ENCODE measurements at places on chromosomes 1 and 21. TPM values are rescaled to one million over a fixed set of nuclear protein-coding genes. Genes with fewer than 3 reads are reported as not detected.
A peak's percentile ranks its signal among the peaks of the same experiment; 100 is the strongest.

GRCh38 chr1:32798191-32798590 lies 19.0 kb downstream of the YARS1 start:
- H3K27me3 ChIP-seq: no peaks in the 10 kb centered on the region
- no peaks in the 10 kb centered on the region for H3K36me3 ChIP-seq
- no peaks in the 10 kb centered on the region for H3K4me1 ChIP-seq

GRCh38 chr1:183590244-183591191 lies at the start of gene NCF2:
Gene NCF2, minus strand, starts transcription at chr1:183590459. Its CDS starts 130 bp downstream, at chr1:183590329.
- no peak within 1 kb of the TSS for H3K27ac ChIP-seq
- no peak for DNase-seq
- H3K27me3 ChIP-seq: no peaks in the 10 kb centered on the region
- H3K4me3 ChIP-seq: no peak within 1 kb of the TSS
- no peaks in the 10 kb centered on the region for H3K4me1 ChIP-seq

- no peak overlapping the region for H3K27ac ChIP-seq
- H3K36me3 ChIP-seq: no peaks in the 10 kb centered on the region
- no peak for DNase-seq
- no peaks in the 10 kb centered on the region for H3K4me1 ChIP-seq
- no peaks in the 10 kb centered on the region for H3K27me3 ChIP-seq
These were observed 106.7 kb downstream of the CAMTA1 start for GRCh38 chr1:6891781-6892579.

The SH3BP5L gene
- total RNA-seq: 24.9 TPM

The BMP8A gene
- total RNA-seq: 1.2 TPM

The SYT2 gene
- 0.19 TPM for total RNA-seq

GRCh38 chr1:210597555-210598134 lies 268.9 kb downstream of the HHAT start:
- DNase-seq: no peak
- no peak overlapping the region for H3K4me3 ChIP-seq
- no peaks in the 10 kb centered on the region for H3K4me1 ChIP-seq

DNA sequence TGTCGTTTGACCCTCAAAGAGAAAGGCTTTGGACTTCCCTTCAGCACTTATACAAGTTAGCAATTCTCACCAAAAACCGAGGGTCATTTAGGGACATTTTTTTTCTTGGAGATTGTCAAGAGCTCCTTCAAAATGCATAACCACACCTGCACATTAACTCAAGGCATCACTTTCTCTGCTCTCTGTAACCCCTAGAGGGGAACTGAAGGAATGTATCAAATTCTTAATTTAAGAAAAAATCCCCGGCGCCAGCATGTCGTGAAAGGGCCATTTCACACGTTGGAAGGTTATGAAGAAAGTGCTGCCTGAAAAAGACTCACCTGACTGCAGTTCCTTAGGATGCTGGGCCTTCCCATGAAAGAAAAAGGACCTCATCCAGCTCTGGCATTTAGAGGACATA lies 131.6 kb upstream of the ZC3H12A start:
- no peaks in the 10 kb centered on the region for H3K4me1 ChIP-seq
- DNase-seq: no peak
- H3K27me3 ChIP-seq: no peaks in the 10 kb centered on the region

DNA sequence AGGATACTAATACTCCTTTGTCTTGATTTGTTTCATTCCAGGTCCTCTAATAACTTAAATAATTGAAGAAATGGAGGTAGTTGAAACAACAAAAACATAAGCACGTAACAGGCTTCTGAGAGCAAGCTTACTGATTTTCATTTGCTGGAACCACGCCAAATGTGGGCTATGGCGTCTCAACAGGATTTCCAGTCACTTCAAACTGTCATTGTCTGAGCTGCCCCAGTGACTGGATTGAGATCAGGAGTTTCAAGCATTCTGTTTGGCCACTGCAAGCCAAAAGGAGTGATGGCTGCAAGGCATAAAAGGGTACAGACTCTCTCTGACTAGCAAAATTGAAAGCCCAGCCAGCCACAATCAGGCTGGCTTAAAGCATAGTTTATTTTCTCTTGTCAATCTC lies 289.9 kb downstream of the DPYD start:
- peak; percentile 4 for DNase-seq
- H3K36me3 ChIP-seq: no peaks in the 10 kb centered on the region
- no peak overlapping the region for H3K27ac ChIP-seq
- H3K27me3 ChIP-seq: no peaks in the 10 kb centered on the region
- no peaks in the 10 kb centered on the region for H3K4me1 ChIP-seq
- H3K4me3 ChIP-seq: no peak overlapping the region

- H3K27ac ChIP-seq: no peak overlapping the region
- H3K36me3 ChIP-seq: no peaks in the 10 kb centered on the region
- no peak for DNase-seq
- no peaks in the 10 kb centered on the region for H3K27me3 ChIP-seq
- H3K4me1 ChIP-seq: no peaks in the 10 kb centered on the region
These were observed 10.3 kb upstream of the LUZP1 start for GRCh38 chr1:23178950-23179349.

- H3K36me3 ChIP-seq: peaks cover 2% of the 10 kb centered on the region
- H3K27ac ChIP-seq: no peak overlapping the region
- DNase-seq: peak; percentile 74
- no peaks in the 10 kb centered on the region for H3K4me1 ChIP-seq
- no peaks in the 10 kb centered on the region for H3K27me3 ChIP-seq
- no peak overlapping the region for H3K4me3 ChIP-seq
These were observed 610 bp downstream of the COL6A2 start for GRCh38 chr21:46098303-46099141.

DNA sequence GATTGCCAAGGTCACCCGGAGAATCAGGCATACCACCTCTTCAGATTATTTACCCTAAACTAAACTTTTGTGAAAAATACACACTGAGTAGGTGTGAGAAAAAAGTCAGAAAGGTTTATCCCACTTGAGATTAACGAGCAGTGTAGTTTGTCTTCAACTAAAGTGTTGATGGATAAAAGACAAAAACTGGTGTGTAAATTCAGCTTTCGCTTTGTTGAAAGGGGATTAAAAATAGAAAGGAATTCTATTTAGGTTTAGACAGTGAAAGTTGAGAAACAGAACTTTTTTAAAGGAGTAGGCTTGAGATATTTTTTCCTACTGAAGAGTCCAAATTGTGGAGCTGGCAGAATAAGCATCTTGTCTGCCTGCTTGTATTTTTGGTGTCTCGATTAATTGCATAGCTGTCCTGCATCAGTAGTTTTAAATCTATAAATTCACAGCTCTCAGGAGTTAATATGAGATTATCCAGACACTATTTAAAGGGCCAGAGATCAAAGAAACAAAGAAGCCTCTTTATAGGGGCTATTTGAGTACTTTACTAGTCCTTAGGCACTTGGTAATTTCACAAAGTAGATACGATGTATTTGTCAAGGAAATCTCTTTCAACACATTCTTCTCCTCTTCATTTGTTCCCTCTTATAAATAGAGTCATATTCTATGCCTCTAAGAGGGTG lies 46.7 kb upstream of the RABGAP1L start:
- H3K27me3 ChIP-seq: no peaks in the 10 kb centered on the region
- H3K27ac ChIP-seq: no peak overlapping the region
- peaks cover 2% of the 10 kb centered on the region for H3K4me1 ChIP-seq
- no peaks in the 10 kb centered on the region for H3K36me3 ChIP-seq
- H3K4me3 ChIP-seq: no peak overlapping the region

The LCE2C gene
- total RNA-seq: not detected

The NHLH1 gene
- 0.09 TPM for total RNA-seq

DNA sequence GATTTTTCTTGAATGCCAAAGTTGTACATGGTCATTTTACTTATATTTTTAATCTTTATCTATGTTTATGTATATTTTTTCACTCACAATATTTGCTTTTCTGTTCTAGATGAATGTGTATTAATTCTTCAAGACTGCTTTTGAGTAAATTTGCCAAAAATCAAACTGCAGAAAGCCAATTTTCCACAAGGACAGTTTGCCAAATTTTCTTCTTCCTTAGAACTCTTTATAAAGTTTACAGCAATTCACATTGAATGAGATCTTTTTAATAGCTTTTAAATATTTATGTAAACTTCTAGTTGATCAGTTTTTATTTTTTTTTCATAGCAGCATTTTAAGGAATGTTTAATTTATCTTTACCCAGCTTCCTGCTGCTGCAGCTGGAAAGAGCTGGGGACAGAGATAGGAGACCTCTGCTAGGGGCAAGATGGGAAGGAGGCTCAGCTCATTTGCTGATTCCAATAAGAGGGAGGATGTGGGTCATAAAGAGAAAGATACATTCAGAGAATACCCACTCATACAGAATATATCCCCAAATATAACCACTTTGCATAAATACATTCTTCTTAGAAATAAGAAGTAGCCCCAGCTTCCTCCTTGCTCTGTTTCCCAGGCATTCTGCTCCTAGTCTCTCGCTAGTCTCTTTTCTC lies 93.0 kb downstream of the ODF2L start:
- H3K4me3 ChIP-seq: no peak overlapping the region
- no peaks in the 10 kb centered on the region for H3K36me3 ChIP-seq
- DNase-seq: no peak
- no peak overlapping the region for H3K27ac ChIP-seq
- no peaks in the 10 kb centered on the region for H3K27me3 ChIP-seq

DNA sequence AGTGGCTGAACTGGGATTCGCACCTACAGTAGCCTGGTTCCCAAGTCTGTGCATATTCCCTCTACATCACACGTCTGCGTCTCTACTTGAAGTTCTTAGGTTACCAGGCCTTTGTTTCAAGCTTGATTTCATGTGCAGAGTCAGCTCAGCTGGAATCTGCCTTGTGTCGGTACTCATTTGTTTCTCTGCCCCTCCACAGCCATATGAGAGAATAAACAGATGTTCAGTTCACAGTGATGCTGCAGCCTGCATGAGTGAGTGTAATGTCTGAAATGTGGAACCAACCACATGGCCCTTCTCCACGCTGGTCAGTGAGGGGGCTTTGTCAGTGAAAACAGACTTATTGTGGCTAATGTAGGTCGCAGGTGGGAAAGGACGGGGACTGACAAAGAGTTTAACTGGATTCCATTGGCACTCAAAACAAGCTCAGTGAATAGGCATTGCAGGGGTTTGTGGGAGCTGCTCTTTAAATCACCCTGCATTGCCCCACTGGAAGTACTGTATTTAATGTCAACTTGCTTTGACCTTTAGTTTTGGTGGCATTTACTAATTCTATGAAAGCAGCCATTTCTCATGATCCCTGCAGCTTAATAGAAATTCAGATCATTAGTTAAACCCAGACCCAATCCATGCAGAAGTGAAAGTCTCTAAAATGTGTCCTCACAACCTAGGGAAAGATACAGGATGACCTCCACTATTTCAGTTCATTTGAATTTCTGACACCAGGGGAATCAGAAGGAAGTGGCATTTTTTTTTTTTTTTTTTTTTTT lies 136.4 kb upstream of the FAM78B start:
- no peaks in the 10 kb centered on the region for H3K36me3 ChIP-seq
- no peak overlapping the region for H3K4me3 ChIP-seq
- no peak for DNase-seq
- H3K27me3 ChIP-seq: no peaks in the 10 kb centered on the region
- no peak overlapping the region for H3K27ac ChIP-seq

The GRIK3 gene
- 0.38 TPM for total RNA-seq

The DNALI1 gene
- total RNA-seq: 34.8 TPM

DNA sequence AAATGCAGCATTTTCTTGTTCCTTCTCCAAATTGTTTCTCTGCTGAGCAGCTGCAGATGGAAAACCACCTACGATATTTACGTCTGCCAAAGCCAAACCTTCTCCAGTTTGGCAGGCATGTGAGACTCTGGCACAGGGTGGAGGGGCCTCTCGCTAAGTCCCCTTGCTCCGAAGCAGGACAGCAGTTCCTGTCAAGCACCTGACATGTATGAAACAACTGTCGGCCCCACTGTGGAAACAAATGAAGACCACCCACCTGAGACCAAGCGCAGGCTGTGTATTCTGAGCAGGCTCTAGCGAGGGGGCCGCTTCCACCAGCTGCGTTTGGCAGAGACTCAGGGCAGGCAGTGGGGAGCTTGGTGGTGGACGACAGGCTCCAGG lies 74.7 kb downstream of the RIPK4 start:
- H3K4me1 ChIP-seq: no peaks in the 10 kb centered on the region
- no peak for DNase-seq
- H3K4me3 ChIP-seq: no peak overlapping the region
- H3K27ac ChIP-seq: no peak overlapping the region
- no peaks in the 10 kb centered on the region for H3K27me3 ChIP-seq
- H3K36me3 ChIP-seq: no peaks in the 10 kb centered on the region

The SLAMF7 gene
- total RNA-seq: 13.9 TPM

The PLA2G2C gene
- 0.31 TPM for total RNA-seq
